Smooth muscle cell of the coronary artery (primary cell): ENCODE measurements at places on chromosomes 3 and 15. TPM values are rescaled to one million over a fixed set of nuclear protein-coding genes. Genes with fewer than 3 reads are reported as not detected.

NANOGP8 gene
- not detected in 2 replicates for total RNA-seq

PAK6 gene
- total RNA-seq = not detected in 2 replicates

SPATA12 gene
- under 0.01 and 0.23 TPM in 2 replicates for total RNA-seq

CXCR6 gene
- total RNA-seq = not detected in 2 replicates

MUC20 gene
- 0.30 TPM in 1 of 2 replicates, not detected in the other for total RNA-seq

TTLL13 gene
- 0.12 TPM in 1 of 2 replicates, not detected in the other for total RNA-seq

XIRP1 gene
- not detected in 2 replicates for total RNA-seq

PSTPIP1 gene
- 0.82 and 1.4 TPM in 2 replicates for total RNA-seq

CNTN4 gene
- total RNA-seq = 0.12 TPM in 1 of 2 replicates, not detected in the other

TGM5 gene
- total RNA-seq = not detected in 2 replicates

LMAN1L gene
- total RNA-seq = not detected in 2 replicates

DCP1A gene
- total RNA-seq = 9.0 and 10.8 TPM in 2 replicates

CHRNB4 gene
- not detected in 2 replicates for total RNA-seq

GPR160 gene
- total RNA-seq = 0.12 and 0.15 TPM in 2 replicates

SLC12A8 gene
- total RNA-seq = 4.9 and 8.4 TPM in 2 replicates

C15orf62 gene
- under 0.01 TPM in 1 of 2 replicates, not detected in the other for total RNA-seq

SCN11A gene
- under 0.01 TPM in 1 of 2 replicates, not detected in the other for total RNA-seq

A4GNT gene
- not detected in 2 replicates for total RNA-seq

C3orf49 gene
- total RNA-seq = not detected in 2 replicates

P2RY1 gene
- total RNA-seq = 0.08 and 0.35 TPM in 2 replicates

ISG20 gene
- 2.3 and 3.2 TPM in 2 replicates for total RNA-seq

CMTM8 gene
- total RNA-seq = 0.12 and 0.30 TPM in 2 replicates

AGBL1 gene
- total RNA-seq = not detected in 2 replicates

LRRIQ4 gene
- total RNA-seq = not detected in 2 replicates
